ENCODE measurements at places on chromosomes 2 and 18. TPM values are rescaled to one million over a fixed set of nuclear protein-coding genes. Genes with fewer than 3 reads are reported as not detected.

The SPP2 gene
- total RNA-seq: not detected

- DNase-seq: no peak
These were observed 146.0 kb downstream of the RHBDD1 start for GRCh38 chr2:226981791-226982326.

- DNase-seq: no peak
These were observed 28.9 kb downstream of the MGAT5 start for GRCh38 chr2:134282629-134283400.

The STARD6 gene
- total RNA-seq: 0.06 TPM

GRCh38 chr2:135997380-135997779 is 12.0 kb upstream of the DARS1 start:
- DNase-seq: peak; percentile 59

DNA sequence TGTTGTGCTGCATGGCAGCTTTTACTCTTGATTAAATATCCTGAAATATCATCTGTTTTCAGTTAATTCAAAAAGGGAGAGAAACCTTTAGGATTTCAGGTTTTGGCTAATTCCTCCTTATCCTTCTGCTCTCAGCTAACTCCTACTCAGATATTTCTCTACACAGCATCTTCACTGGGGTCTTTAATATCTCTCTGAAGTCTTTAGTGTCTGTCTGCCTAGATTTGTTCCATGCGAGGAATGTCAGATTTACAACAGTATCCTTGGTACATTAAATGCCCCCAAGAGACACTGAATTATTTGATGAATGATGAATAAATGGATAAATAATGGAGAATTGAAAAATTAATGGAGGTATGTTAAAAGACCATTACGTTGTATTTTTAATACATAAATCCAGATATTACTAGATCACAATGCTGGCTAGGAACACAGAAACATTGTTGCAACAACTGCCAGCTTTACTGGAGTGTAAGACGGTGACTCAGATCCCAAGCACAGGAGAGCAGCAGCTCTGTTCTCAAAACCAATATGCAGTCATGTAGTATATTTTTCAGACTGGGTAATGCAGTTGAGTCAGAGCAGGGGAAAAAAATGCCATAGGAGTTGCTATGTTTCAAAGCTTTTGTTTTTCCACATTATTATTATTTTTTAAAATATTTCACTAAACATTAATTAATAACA is 388.0 kb upstream of the SYT4 start:
- DNase-seq: no peak

The SLC66A3 gene
- total RNA-seq: 128 TPM

The SALL3 gene
- total RNA-seq: not detected

DNA sequence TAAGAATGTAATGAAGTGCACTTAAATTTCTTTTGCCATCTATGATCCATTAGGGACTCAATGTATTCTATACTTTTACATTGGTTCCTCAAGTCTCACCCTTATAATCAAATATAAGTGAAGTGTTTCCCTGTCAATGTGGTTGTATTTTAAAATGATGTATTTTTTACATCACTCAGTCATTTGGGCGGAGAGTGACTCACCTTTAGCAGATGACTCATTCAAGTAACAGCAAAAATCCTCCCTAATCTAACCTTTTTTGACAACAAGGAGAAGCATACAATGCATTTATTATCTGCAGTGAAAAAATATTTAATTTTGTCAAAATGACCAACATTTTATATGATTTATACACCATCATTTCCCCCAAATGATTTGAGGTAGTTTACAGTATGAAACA is 94.4 kb downstream of the FANCL start:
- no peak for DNase-seq

All from adrenal gland (tissue), 19 donors.